ENCODE measurements at places on chromosomes 13 and 19. TPM values are rescaled to one million over a fixed set of nuclear protein-coding genes. Genes with fewer than 3 reads are reported as not detected.

DNA sequence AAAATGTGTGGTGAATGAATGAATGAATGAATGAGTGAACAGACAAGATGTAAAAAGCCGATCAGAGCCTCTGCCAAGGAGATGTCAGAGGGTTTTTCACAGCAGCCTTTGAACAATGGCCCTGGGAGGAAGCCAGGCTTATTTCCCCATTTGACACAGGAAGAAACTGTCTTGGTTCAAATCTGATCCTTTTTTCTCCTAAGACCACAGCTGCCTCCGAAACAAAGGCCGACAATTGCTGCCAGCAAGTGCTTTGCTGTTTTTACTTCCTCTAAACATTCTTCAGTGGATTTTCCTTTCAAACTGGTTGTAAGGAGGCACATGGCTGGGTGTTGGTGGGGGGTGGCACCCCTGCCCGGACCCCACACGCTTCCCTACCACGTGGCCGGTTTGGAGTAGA, 44.2 kb upstream of the HOMER3 start:
- DNase-seq: no peak

- DNase-seq: no peak
These were observed 24.1 kb downstream of the RFX2 start for GRCh38 chr19:6086068-6086788.

SAMD1 gene
- polyA plus RNA-seq: 45.6 TPM

ZNF98 gene
- 0.76 TPM for polyA plus RNA-seq

F2RL3 gene
- 0.19 TPM for polyA plus RNA-seq

- no peak for DNase-seq
These were observed 2.9 kb upstream of the C19orf85 start for GRCh38 chr19:55467236-55468053.

DNA sequence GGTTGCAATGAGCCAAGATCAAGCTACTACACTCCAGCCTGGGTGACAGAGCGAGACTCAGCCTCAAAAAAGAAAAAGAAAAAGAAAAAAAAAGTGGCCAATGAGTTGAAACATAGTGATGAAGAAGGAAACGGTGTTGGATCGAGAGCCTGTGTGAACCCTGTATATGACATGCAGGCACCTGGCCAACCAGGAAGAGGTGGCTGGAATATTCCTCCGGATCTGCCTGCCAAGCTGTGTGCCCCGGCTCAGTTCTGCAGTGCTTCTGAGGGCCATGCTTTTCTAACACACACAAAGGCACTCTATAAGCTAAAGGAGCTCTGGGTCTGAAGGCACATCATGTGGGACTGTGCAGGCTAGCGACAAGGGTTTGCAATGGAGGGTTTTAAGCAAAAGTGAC, 3.7 kb upstream of the ZNF444 start:
- no peak for DNase-seq

DNA sequence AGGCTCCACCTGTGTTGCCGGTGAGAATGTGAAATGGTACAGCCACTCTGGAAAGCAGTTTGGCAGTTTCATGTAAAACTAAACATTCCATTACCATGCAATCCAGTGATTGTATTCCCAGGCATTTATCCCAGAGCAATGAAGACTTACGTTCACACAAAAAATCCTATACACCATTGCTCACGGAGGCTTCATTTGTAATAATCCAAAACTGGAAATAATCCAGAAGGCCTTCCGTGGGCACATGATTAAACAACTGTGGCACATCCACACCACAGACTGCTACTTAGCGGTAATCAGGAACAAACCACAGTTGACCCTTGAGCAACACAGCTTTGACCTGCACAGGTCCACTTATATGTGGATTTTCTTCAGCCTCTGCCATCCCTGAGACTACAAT, 339.7 kb downstream of the MTUS2 start:
- DNase-seq: no peak

DNA sequence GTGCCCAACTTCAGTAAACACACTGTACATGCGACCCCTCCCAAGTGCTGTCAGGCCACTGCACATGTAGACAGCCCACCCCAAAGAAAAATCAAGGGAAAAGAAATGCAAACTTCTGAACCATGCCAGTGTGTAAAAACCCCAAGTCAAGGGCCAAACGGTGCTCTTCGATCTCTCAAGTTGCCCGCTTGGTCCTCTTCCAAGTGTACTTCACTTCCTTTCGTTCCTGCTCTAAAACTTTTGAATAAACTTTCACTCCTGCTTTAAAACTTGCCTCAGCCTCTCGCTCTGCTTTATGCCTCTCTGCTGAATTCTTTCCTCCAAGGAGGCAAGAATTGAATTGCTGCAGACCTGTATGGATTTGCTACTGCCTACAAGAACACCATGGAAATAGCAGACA, 600.7 kb downstream of the KCTD12 start:
- no peak for DNase-seq

DNA sequence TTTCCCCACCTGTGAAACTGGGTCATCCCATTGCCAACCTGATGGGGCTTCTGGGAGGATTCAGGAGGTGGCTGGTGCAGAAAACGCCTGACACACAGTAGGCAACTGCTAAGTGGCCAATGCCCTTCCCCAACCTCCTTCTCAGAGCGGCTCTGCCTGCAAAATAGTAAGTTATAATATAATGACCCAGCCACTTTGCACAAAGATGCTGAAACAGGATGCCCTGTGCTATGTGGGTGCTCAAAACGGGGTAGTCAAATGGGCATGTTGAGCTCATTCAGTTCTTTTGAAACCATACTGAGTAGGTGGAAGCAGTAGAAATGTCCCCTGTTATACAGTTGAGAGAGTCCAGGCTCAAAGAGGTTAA, 507 bp downstream of the MARCHF2 start:
- no peak for DNase-seq

DNA sequence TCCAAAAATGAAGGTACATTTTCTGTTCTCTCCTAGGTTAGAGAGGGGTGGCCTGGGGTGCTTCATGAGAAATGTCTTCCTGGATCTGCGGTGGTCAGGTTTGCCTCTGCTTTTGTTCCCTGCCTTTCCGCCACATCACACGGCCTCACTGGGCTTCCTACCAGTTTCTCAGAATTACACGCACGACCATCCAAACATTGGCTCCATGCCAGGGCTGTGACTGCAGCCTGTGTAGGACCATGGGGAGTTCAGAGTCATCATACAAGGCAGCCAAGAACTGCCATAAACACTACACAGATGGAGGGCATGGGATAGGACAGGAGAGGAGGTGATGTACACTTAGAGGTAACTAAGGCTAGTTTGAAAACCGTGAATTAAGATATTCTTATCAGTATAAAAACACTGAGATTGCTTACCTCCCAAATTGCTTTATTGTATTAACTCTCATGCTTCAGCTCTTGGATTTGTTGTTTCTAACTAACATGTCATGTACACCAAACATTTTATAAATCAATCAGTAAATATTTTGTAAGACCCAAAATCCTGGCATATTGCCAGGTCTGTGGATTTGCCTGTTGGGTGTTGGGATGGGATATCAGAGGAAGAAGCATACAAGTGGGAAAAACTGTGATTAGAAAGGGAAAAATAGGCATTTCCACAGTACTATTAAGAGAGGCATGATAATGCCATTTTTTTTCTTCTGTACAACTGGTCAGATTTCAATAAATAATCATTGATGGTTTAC, 45.2 kb downstream of the CDADC1 start:
- no peak for DNase-seq

DNA sequence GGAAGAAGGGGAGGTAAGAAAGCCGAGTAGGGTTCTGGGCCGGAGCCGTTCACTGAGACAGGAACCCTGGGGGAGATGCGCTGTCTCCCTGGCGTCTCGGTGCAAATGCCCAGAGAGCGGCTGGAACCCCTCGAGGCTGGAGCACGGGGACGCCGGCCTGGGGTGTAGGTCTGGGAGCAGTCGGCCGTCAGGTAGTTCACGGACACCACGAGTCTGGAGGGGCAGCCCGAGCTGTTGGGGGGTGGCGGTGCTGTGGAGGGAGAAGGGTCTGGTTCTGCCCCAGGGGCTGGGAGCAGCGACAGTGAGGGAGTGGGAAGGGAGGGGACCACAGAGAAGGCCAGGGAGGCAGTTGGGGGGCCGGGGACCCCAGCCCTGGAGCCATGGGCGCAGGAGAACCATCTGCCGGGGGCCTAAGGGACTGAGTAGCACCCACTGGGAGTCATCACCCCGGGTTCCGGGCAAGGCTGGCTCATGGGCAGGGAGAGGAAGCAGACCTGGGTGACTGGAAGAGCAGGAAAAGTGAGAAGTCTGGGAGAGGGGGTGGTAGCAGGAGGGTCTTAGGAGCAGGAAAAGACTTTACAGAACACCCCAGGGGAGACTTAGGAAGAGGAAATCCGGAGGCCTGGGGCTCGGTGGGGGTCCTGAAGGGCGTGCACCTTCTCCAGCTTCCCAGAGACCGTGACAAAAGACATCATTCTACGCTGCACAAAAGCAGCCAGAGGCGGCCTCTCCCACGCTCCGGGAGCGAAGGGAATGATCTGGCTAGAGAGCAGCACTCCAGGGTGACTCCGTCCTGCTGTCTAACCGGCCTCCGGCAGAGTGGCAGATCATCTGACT, 173.1 kb upstream of the SOX1 start:
- no peak for DNase-seq

DNA sequence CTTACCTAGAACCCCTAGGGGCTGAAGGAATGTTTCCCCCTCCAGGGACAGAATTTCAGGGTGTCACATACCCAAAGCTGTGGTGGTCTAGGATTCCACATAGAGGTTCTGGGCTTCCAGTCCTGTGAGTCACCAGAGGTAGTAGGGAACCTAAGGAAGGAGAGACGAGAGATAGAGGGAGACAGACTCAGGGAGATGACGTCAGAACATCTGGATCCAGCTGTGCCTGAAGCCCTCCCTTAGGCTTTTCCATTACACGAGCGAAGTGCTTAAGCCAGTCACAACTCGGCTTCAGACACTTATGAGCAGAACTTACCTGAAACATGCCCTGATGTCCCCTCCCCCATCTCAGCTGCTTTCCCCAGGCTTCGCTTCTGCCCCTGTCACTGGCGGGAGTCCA, 11.8 kb upstream of the SELENOW start:
- no peak for DNase-seq

KLC3 gene
- 0.20 TPM for polyA plus RNA-seq

GRCh38 chr13:79492313-79492798, 11.4 kb downstream of the NDFIP2 start:
- no peak for DNase-seq

SIAH3 gene
- 0.33 TPM for polyA plus RNA-seq

DNA sequence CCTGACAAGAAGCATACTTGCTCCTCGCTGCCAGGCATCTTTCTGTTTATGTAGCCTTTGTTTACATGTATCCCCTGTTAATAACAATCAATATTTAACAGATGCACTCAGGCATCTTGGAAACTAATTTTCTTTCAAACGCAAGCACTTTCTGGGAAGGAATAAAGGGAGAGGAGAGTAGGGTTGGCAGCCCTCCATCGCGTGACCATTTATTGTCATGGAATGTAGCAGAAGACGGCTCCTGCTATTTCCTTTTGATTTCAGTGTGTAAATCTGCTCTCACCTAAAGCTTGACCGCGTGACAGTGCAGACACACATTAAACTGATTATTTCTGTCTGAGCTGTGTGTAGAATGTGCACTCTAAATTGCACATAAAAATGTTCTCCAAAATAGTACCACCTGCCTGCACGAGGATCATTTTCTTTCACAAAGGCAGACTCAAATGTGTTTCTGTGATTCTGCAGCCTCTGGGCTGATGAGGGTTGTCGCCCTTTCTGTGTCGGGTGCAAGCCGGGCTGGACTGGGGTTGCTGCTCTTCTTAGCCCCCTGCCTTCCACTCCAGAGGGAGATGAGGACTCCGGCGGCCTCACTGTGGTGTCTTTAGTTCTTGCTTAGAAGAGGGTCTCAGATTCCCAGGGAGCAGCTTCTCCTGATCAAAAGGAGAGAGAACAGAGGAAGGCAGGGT, 223.5 kb upstream of the MAB21L1 start:
- DNase-seq: no peak

DNA sequence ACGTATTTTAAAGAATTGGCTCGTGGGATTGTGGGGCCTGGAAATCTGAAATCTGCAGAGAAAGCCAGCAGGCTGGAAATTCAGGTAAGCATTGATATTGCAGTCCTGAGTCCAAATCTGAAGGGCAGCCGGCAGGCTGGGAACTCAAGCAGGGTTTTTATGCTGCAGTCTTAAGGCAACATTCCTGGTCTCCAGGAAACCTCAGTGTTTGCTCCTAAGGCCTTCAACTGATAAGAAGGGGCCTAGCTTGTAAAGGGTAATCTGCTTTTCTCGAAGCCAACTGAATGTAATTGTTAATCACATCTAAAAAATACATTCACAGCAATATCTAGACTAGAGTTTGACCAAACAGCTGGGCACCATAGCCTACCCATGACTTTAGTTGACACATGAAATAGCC, 154.4 kb downstream of the EFNB2 start:
- DNase-seq: no peak

CLEC17A gene
- polyA plus RNA-seq: not detected

EDNRB gene
- polyA plus RNA-seq: 9.1 TPM

GRCh38 chr13:52009946-52010345, 1.3 kb downstream of the ATP7B start:
- no peak for DNase-seq

DNA sequence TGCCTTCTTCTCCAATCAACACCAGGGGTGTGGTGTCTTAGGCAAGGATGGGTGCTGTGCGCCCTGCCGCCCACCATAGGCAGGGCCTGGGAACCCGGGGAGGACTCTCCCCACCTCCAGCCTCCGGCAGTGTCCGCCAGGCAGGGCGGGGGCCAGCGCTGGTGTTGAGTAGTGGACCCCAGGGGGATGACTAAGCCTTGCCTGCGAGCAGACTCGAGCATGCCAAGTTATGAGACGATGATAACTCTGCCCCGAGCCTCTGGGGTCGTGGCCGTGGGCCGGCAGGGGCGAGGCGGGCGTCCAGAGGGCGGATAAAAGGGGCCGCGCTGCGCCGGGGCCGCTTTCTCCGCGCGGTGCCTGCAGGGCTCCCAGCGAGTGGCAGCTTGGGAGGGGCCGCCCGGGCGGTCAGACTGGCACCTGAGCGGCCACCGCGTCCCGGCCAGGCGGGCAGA, at the start of gene MEDAG:
TSS of gene MEDAG (plus strand) at position 340 of the 452 bp plus-strand sequence. CDS start 245 bp downstream, outside the sequence.
- no peak for DNase-seq
